Stimulated activated CD8-positive, alpha-beta memory T cell treated with anti-CD3 and anti-CD28 coated beads, Interleukin-12 subunit alpha, Interleukin-12 subunit beta, amount 100 ng/mL, for 4 hours (primary cell): ENCODE measurements at places on chromosomes 4 and X.

DNA sequence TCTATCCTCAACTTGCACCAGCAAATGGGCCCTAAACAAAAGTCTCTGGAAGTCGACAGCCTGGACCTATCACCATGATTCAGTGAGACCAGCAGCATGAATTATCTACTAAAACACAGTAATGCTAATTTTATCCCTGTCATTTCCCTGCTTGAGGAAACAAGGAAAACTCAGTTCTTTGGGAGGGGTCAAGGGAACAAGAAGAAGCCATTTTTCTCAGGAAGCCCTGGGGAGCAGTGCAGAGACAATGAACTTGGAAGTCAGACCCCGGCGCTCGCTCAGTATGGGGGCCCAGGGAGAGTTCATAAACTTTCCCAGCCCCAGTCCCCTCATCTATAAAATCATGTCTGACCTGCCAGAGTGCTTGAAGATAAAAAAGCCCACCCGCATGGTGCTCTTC lies 50.4 kb downstream of the DCTD start:
- no peak for DNase-seq

DNA sequence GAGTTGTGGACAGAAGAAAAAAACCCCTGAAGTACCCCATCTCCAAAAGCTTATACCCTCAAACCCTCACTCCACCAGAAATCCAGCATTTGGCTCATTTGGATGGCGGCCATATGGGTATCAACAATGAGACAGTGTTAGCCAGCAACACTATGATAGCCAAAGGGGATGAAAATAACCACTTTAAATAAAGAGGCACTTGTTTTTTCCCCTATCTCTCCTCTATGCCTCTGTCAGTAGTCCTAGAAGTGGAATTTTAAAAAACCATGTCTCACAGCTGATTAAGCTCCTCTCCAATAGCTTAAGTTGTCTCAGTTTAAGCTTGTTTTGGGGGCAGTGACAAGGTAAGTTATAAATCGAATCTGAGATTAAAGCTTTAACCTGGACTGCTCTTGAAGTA lies 124.0 kb downstream of the MOSPD2 start:
- DNase-seq: no peak

GRCh38 chr4:88110826-88111225 lies 47.6 kb downstream of the ABCG2 start:
- DNase-seq: no peak

GRCh38 chrX:110741213-110741796 lies 54.3 kb downstream of the CHRDL1 start:
- DNase-seq: no peak

- no peak for DNase-seq
These were observed 215.1 kb upstream of the GPC4 start for GRCh38 chrX:133630362-133630761.

DNA sequence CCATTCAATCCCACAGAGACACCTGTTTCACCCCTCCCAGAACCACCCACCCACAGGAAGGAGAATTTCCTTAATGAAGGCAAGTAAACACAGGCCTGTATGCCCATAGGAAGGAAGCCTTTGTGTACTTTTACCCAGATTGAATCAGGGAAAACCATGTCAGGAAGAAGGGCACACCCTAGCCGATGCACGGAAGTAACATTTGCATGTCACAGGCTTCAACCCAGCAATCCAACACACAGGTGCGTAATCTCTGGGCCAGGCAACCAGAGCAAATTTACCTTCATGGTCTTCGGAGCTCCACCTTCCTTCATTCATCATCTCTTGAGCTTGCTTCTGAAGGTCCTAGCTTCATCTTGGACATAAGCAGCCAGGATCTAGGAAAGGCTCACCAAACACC lies 206.3 kb downstream of the SHROOM3 start:
- DNase-seq: no peak

- DNase-seq: no peak
These were observed 63.0 kb upstream of the MXD4 start for GRCh38 chr4:2324891-2325290.

DNA sequence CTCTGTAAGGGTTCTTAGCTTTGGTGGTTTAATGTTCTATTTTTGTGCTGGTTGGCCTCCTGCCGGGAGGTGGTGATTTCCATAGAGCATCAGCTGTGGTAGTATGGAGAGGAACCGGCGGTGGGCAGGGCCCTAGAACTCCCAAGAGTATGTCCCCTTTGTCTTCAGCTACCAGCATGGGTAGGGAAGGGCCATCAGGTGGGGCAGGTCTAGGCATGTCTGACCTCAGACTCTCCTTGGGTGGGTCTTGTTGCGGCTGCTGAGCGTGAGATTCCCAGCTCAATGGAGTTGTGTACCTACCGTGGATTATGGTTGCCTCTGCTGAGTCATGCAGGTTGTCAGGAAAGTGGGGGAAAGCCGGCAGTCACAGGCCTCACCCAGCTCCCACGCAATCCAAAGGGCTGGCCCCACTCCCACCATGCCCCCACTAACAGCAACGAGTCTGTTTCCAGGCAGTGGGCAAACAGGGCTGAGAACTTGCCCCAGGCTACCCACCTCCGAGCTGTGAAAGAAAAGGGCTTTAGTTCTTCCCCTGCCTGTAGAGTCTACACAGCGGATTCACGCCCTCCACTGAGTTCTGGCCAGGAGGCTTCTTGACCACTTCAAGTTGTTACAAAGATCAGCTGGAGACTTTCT lies 235.9 kb downstream of the RPA4 start:
- no peak for DNase-seq

DNA sequence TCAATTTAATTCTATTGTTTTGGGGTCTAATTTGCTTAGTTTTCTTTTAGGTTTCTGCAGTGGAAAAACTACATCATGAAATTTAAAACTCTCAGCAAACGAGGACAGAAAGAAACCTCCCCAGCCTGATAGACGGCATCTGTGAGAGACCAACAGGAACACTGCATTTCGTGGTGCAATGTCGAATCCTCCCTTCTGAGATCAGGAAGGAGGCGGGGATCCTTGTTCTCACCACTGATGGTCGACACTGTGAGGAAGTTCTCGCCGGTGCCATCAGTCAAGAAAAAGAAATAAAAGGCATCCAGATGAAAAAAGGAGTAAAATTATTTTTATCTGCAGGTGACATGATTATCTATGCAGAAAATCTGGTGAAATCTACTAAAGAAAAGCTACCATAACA lies 16.5 kb downstream of the GAK start:
- no peak for DNase-seq

DNA sequence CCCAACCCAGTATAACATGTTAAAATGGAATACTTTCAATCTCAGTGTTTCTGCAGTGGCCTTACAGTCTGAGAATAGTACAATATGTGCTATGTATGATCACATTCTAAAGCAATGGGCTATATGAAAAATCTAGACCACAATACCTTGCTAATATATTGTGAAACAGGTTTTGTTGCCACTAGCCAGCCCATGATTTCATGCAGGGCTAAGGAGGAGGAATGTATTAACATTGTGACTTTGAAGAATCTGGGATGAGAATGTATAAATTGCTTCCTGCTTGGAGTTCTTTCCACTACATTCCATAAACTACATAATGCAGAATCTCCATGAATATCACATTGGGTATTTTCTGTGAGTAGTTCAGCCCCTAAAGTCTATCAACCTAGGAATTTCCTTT lies 935.4 kb upstream of the GRIA3 start:
- no peak for DNase-seq

- no peak for DNase-seq
These were observed 173.4 kb downstream of the NR3C2 start for GRCh38 chr4:148268835-148269234.

GRCh38 chrX:17833954-17834353 lies 27.1 kb downstream of the RAI2 start:
- no peak for DNase-seq
